ENCODE measurements at places on chromosomes 1 and 21.

GRCh38 chr1:65063025-65063424, 85.0 kb upstream of the AK4 start:
- DNase-seq, result no peak

DNA sequence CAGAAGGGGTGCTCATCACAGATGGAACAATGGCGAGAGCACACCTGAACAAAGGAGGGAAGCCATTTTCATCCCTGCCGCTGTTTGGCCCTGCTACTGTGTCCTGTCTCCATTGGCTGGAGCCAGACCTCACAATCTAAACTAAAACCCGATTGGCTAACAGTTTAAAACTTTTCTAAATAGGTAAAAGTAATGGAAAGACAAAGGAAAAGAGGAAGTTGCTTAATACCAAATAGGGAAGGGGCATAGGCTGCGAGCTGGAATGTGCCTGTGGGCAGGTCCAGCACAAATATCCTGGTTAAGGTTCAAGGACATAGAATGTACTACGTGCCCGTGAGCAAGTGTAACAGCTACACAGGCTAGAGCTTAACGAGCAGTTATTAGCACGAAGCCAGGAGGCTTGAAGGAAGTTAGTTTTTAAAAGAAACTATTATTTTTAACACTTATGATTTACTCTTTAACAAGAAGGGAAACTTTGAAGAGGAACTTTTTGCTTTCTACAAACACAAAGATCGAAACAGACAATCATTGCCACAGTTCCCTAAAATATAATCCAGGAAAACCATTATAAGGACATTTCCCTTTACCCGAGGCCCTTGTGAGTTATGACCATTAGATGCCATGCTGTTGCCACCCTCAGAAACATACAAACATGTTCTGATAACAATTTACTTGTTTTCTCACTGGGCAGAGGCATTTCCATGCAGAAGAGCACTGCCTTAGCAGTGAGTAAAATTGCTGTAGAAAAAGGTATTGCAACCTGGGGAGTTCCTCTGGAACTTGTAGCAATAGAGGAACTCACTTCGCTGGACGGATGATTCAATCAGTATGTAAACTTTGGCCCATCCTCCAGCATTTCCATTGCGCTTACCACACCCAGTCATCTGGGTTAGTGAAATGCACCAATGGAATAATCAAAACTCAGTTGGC, 4.8 kb upstream of the PTTG1IP start:
- DNase-seq, result no peak

DNA sequence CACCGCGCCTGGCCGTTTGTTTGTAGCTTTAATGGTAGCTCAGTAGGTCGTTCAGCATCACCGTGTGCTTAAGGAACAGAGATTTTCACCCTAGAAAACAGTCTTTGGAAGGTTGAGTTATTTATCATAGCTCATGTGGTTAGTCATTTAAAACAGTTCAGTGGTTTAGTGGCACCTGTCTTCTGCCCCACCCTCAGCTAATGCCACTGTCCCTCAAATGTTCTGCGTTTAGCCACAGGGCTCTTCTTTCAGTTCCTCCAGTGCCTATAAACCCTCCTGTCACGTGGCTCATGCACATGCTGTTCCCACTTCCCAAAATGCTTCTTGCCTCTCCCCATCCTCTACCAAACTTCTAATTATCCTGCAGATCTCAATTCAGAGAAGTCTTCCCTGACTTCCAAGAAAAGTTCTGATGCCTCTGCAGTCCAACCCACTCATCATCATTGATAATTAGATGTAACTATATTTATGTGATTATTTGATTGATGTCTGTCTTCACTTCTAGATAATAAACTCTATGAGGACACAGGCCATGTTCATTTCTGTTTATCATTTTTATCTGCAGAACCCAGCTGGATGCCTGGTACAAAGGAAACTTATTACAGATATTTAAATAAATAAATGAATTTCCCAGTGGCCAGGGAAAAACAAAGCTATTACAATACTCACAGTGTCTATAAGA, 14.4 kb upstream of the DIPK1A start:
- no peak for DNase-seq

GRCh38 chr1:246067432-246068216, 439.5 kb downstream of the SMYD3 start:
- no peak for DNase-seq

DNA sequence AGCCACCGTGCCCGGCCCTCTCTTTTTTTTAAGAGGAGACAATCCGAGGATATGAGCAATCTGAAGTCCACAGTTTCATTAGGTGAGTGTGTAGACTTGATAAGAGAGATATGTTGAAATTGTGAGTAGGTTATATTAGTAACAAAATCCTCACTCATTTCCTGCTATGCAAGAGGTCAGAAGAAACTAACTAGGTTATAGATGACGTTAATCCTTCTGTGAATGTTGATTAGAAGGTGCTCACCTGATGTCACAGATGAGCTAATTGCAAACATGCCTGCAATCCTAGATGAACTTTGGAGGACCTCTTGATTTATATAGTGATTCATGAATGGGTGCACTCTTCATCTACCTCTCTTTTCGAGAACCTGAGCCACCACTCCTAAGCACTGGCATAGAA, 29.3 kb downstream of the NTMT2 start:
- DNase-seq, result no peak

DNA sequence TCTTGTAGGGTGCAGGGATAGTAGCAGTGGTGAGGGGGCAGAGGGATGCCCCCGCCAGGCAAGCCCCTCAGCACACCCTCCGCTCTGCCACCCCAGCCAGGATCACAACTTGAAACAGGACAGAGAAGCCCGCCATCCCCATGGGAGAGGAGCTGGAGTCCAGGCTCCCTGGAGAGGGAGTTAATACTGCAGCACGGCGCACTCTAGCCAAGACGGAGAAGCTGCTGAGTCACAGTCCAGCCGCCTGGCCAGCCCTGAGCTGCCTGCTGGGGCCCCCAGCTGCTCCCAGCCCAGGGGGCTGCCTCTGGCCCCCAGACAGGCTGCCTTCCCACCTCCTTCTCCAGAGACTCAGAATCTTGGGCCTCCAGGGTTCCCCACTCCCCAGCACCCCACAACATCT, 87.2 kb downstream of the SYT2 start:
- DNase-seq, result no peak

DNA sequence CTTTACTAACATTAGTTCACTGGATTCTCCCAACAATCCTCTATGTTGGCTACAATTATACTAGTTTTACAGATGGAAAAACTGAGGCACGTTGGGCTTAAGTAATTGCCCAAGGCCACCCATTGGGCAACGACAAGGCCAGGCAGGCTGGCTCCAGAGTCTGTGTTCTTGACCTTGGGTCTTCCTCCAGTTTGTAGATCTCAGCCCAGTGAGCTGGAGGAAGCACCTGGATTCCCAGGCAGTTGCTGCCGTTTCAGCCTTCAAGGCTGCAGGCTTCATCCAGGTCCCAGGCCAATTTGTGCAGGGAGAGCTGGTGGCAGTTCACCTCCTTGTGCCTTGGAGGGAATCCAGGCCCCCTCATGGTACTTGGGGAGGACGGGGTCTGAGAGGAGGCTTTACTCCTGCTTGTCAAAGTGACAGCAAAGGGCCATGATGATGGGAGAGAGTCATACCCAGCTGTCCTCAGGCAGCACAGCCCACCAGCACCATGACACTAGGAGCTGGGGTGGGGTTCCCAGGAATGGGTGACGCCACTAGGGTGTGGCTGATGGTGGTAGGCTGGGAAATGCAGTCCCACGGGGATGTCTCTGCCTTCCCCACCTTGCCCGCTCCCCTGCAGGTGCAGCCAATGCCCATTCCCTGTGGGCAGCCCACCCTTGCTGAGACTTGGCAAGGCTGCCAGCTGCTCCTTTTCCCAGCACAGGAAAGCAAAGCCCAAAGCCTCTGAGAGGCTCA, 27.1 kb downstream of the PKP1 start:
- DNase-seq, result no peak

- no peak for DNase-seq
Observed at GRCh38 chr1:2400950-2401649, 9.5 kb downstream of the RER1 start.

DNA sequence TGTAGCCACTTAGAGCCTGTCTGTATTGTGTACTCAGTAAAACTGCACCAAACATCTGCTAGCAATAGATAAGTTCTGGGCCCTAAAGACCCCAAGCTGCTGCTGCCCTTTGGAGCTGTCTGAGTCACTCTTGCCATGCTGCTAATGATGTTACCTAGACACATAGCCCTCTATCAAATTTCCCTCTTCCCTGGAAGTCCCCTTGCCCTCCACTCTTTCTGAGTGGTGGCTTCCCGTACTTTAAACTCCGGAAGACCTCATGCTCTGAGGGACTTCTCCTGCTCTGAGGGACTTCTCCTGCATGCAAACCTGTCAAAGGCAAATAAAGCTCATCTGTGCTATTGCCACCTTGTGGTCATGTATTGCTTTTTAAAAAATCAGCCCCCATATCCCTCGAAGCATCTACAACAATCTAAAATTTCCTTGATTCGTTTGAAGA, 34.0 kb downstream of the FH start:
- DNase-seq, result no peak

DNA sequence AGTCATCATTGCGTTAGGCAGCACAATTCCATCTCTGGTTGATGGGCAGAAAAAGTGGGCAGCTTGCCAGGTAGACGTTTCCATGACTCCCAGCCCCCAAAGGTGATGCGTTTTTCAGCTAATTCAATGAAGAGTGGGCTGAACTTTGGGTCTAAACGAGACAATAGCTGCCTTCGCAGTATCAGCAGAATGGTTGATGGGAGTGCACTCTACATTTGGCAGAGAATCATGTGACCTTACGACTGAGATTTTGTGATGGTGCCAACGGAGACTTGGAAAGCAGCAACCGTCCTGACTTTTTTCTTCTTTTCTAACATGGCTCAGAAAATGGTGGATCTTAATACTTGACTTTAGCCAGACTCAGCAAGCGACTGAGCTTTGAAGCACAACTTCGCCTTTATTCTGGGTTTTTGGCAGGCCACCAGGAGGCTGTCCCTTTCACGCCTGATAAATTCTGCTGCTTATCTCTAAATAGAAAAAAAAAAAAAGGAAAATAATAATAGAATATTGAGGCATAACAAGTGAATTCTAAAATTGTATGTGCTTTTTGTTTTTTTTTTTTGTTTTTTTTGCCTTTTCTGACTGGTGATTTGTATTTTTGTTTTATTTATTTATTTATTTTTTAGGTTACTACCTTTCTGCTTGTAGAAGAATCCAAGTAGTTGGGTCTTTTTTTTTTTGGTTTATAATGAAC, 804.8 kb downstream of the USP25 start:
- no peak for DNase-seq

DNA sequence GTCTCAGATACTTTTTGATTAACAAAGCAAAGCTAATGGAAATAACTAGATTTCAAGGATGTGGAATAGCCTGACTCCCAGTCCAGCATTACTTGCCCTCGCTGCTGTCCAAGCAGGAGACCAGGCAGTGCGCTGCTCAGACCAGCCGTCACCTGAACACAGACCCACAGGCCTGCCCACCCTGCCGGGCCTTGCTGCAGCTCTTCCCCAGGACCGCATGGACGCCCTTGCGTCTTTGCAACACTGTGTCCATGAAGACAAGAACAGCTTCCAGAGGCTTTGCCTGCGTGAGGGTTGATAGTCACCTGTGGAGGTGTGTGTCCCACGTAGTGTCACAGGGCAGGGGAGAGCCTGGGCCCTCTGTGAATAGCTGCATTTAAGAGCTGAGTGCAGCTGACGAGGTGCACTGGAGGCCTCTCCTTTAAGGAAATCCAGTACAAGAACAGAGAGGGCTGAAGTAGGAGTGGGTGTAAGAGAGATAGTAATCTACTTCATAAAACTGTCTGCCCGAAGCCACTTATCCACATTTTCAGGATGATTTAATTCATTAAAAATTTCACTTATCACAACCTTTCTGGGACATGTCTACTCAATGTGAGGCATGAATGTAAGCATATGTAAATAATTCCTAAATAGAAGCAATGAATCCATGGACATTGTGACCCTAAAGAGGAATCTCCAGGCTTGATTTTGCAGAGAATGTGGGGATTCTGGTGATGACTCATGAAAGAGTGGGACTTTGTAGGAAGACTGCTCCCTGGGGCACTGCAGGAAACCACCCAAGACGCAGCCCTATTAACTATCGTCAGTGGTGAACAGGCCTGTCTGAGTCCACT, 176.2 kb upstream of the RAB4A start:
- DNase-seq, result no peak

DNA sequence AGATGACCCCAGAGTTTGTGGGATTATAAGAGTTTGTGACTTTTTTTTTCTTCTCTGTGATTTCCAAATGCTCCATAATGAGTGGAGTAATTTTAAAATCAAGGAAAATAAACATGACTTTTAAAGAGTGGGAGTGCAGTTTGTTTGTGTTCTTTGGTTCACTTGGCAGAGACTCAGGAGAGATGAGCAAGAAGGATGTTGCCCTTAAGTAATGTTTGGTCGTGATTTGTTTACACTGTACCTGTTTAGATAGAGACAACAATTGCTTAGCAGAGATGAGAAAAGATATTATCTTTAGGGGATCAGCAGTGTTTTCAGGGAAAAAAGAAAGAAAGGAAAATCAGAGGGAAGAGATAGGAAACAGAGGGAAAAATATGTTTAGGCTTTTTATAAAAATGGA, 170.8 kb downstream of the ADSS2 start:
- DNase-seq, result no peak

DNA sequence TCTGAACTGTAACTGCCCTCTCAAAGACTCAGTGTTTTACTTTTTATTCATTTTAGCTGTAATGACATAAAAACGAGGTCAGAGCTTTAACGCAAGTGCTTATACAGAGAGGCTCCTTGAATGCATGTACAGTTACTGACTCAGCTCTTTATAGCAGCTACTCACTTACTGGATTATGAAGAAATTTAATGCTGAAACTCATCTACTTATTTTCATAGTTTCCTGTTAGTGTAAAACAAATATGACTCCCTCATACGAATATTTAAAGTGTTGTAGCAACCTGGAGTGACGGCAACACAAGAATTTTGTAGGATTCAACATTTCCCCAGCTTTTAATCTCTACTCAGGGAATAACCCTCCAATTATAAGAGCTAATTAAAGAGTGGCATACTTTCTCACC, 32.7 kb downstream of the ADSS2 start:
- no peak for DNase-seq

DNA sequence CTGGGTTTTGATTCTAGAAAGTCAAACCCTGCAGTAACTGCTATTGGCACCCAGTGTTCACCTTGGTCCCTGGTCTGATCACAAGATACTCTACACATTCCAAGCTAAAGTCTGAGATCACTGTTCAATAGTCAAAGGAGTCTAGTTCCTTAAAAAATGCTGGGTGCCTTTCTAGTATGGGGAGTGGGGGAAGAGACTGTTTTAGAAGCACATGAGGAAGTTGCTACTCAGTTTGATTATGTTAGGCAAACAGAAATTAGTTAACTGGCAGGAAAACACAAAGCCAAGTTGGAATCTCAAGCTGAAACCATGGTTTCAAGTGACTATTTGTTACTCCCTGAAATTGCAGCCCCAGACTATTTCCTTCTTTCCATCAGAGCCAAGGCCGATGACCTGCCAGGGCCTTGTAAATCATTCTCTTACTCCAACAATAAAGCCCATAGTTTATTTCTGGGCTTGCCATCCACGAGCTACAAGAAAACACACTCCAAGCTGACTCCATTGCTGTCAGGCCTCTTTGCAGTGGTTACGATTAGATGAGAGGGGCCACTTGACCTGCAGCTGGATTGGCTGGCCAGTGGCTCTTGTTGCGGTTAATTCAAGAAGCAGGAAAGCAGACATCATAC, 21.1 kb upstream of the VTCN1 start:
- DNase-seq, result no peak

Data from activated naive CD8-positive, alpha-beta T cell treated with anti-CD3 and anti-CD28 coated beads, Interleukin-2, amount 50 U/mL, for 16 hours (primary cell).